ENCODE measurements at places on chromosomes 2 and 18. TPM values are rescaled to one million over a fixed set of nuclear protein-coding genes. Genes with fewer than 3 reads are reported as not detected.

DNA sequence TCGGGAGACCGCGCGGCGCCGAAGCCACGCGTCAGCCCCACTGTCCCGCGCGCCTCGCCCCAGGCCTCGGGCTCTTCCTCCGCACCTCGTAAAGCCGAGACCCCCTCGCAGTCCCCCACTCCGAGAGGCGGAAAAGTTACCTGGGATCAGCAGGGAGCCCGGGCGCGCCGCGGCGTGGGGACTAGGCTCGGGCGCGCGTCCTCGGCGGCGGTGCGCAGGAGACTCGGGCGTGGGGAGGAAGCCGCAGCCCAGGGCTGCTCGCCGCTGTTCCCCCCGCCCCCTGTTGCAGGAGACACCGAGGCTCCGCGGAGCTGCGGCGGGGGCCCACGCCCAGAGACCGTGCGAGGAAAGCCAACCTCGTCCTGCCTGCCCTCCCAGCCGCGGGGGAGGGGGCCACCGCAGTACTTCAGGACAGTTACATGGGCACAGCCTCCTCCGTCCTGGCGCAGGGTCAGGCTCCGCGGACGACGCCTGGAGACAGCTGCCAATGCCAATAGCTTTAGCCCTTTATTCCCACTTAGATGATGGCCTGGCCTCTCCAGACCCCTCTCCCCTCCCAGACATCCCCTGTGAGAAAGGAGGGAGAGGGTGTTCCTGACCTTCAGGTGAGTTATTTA, at the start of gene EPB41L3:
TSS of gene EPB41L3 (minus strand) at position 225 of the 617 bp plus-strand sequence. CDS start 54,814 bp downstream, outside the sequence.
- peak; percentile 84 for ATAC-seq

- no peak for ATAC-seq
Observed at GRCh38 chr2:6372317-6372901, 493.3 kb downstream of the CMPK2 start.

- ATAC-seq, result no peak
Observed at GRCh38 chr18:76544511-76545345, 49.7 kb upstream of the ZNF516 start.

DNA sequence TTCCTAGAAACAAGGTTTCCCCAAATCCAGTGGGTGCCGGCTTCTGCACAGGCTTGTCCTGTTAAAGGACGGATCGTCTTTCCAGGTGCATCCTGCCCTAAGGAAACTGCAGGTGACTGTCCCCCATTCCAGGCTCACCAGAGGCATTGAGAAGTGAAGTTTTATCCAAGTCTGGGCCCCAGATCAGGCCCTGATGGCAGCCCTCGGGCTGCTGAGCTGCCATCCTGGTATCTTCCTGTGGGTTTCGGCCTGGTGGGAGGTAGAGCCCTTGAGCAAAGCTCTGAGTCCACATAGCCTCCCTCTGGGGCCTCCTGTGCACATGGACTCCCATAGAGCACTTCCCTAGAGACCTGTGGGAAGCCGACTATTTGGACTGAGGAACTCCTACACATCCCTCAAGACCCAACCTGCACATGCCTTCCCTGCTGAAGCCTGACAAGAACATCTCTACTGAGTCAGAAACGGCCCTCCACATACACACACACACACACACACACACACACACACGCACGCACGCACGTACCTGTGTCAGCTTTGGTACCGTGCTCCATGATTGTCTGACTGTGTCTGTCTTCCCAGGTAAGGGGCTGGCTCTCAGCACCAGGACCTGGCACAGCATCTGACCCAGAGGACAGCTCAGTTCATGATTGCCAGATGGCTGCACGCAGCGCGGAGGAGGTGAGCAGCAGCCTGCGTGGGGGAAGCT, 16.4 kb downstream of the TNS1 start:
- no peak for ATAC-seq

GRCh38 chr2:231820786-231821303, 34.6 kb downstream of the COPS7B start:
- no peak for ATAC-seq

GRCh38 chr2:8002765-8003393, 679.0 kb upstream of the ID2 start:
- no peak for ATAC-seq

DNA sequence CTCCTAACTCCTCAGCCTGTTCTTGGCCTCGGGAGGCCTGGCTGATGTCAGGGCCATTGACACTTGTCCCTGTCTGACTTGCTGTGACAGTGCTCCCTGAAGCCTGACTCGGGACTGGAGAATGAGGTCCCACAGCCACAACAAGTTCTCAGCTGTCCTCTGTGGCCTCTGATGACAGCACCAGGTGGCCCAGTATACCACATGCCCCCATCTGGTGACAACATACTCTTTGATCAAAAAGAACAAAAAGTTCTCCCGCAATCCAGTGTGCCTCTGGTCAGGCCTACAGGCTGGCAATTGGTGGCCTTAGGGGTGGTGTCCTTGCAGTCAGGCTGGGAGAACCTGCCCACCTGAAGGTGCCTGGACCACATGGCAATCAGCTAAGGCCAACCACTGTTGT, 102.6 kb downstream of the SEPTIN10 start:
- ATAC-seq, result no peak

GRCh38 chr2:49490710-49491109, 336.4 kb upstream of the FSHR start:
- no peak for ATAC-seq

DNA sequence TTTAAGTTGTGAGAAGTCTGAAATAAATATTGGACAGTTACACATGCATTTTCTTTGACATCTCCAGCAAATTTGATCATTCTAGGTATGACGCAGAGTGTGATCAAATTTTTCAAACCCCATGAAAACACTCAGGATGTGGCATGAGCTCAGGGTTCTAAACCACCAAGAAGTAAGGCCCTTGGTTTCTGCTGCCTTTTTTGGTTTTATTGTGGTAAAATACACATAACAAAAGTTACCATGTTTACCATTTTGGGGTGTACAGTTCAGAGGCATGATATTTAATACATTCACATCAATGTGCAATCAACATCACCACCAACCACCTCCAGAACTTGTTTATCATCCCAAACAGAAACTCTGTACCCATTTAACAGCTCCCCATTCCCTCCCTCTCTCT, 64.3 kb upstream of the TTN start:
- ATAC-seq, result no peak

DNA sequence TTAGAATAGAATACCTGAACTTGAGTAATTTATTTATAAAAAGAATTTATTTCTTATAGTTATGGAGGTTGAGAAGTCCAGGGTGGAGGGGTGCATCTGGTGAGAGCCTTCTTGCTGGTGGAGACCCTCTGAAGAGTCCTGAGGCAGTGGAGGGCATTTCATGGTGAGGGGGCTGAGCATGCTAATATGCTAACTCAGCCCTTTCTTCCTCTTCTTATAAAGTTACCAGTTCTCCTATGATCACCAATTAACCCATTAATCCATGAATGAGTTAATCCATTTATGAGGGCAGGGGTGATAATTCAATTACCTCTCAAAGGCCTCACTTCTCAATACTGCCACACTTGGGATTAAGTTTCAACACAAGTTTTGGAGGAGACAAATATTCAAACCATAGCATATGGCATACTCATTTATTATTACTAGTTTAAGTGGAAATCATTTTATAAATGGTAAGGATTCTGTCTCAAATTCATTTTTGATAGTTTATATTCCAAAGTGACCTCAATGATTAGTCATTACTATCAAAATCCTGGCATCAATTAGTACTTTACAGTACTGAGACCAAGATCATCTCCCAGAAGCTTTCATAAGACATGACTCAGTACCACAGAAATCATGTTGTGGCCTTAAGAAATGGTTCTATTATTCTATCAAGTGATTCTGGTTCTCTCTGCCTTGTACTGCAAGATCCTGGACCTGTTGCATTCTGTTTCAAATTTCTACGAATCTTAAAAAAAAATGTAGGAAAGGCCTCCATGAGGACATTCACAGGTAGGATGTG, 5.5 kb downstream of the ZNF396 start:
- ATAC-seq, result no peak

DNA sequence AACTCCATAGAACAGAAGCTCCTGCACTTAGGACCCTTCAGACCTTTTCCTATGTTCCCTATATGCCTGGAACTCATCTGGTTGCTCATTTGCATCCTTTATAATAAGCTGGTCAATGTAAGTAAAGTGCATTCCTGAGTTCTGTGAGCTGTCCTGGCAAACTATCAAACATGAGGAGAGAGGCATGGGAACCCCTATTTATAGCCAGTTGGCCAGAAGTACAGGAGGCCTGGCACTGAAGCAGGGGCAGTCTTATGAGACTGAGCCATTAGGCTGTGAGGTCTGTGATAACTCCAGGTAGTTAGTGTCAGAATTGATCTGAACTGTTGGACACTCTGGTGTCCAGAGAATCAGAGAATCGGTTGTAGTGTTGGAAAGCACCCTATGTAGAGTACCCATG, 88.4 kb downstream of the EHD3 start:
- no peak for ATAC-seq

GRCh38 chr2:137321566-137321965, 556.2 kb downstream of the THSD7B start:
- no peak for ATAC-seq

GRCh38 chr18:58603375-58604067, 25.4 kb downstream of the ALPK2 start:
- no peak for ATAC-seq

DNA sequence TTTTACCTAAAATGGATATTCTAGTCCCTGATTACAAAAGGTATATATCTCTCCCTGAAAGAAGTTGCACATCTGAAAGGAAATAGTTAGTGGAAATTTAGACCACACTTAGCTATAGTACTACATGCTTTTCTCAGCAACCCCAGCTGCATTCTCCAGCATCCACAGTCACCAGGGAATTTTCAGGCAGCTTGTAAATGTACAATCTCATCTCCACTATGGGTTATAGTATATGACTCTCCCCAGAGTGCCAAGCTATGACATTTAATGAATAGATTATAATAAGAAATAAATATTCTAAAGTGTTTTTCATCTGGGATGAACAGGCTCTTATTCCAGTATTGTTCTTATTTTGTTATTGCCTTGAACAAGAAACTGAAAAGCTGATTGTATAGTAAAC, 197.6 kb upstream of the HNRNPA3 start:
- no peak for ATAC-seq

- no peak for ATAC-seq
Observed at GRCh38 chr2:206204710-206205109, 45.0 kb downstream of the EEF1B2 start.

GRCh38 chr2:120720231-120720630, 15.4 kb upstream of the GLI2 start:
- no peak for ATAC-seq

- peak; percentile 39 for ATAC-seq
Observed at GRCh38 chr2:202064171-202064880, 8.7 kb upstream of the KIAA2012 start.

DNA sequence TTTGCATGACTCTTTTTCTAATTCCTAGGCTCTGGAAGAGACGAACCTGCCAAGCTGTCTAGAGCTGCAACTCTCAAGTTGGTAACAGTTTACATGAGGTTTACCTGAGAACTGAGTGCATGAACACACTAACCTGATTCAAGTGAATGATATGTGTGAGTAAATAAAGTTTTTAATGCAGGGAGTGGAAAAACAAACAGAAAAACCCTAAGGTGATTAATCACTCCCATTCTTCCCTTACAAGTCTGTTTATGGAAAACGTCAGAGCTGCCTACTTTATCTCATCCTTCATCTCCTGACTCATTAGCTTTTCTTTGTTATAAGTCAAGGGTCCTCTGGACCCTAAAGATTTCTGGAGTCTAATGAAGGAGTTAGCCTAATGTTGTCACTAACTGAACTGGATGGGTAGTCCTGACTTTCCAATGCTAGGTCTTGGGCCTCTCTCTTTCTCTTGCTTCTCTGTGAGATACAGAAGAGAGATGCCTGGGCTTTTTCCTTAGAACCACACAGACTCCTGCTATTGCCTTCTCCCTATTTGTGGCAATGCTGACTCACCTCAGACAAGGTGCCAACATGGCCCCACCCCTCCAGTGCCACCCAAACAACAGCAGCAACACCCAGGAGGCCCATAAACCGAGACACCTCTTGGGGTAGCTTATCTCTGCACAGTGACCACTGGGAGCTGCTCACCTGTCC, 952.4 kb downstream of the EPHA4 start:
- no peak for ATAC-seq

DNA sequence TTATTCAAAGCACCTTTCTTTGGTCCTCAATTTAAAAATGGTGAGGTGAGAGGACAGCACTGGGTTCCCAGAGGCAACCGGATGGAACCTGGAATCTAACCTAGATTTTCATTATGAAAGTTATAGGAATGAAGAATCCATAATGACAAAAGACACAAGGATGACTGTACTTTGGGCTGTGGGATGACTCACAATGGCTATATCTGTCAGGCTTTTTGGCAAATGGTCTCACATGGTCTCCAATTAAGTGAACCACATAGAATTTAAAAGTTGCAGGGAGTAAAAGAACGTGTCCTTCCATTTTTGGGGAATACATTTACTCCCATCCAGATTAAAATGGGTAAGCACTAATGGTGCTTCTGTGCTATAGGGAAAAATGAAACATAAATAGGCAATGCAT, 31.8 kb upstream of the LYPD1 start:
- ATAC-seq, result no peak

DNA sequence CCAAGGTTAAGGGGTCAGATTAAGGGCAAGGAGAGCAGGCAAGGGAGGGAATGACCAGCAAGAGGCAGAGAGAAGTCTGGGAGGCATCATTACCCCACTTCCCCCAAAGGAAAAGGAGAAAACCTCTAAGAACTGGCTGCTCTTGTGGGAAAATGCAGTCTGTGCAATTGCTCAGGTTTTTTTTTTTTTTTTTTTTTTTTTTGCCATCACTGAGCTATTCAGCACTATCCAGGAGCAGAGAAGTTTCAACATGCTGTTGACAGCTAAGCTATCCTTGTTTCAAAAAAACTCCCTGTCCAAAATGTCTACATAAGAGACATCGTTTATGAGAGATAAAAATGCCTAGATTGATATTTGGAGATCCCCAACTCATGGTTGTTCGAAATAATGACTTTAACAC, 345.4 kb downstream of the TDRD15 start:
- no peak for ATAC-seq

- ATAC-seq, result peak; percentile 48
Observed at GRCh38 chr2:12177455-12178288, 431.2 kb downstream of the LPIN1 start.

DNA sequence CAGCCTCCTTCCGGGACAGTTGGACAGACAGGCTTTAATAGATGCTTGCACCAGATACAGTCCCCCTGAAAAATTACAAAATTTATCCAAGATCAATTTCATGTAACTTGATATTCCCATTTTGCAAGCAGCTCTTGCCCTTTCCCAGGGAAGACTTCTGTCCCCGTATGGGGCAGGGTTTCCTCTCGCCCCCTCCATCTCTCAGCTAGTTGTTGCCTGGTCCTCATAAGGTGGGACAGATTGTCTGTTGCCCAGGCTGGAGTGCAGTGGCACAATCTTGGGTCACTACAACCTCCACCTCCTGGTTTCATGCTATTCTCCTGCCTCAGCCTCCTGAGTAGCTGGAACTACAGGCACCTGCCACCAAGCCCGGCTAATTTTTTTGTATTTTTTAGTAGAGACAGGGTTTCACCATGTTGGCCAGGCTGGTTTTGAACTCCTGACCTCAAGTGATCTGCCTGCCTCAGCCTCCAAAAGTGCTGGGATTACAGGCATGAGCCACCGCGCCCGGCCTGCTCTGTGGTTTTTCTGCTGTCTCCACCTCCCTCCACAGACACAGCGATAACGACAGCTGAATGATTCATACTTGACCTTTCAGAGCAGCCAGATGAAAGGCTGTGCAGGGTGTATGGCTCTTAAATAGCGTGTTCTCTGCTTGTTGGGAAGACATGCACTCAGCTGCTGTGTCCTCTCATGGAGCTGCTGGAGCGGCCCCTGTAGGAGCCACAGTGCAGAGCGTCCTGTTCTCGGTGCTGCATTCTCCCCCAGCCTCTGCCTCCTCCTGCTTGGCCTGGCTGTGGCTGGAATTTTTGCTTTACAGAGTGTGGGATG, 61.4 kb downstream of the TTC39C start:
- peak; percentile 97 for ATAC-seq

Gene MOGAT1
- total RNA-seq, result not detected

Gene NUP35
- total RNA-seq, result 17.1 TPM

Gene SEH1L
- total RNA-seq, result 28.0 TPM

Gene POTEF
- total RNA-seq, result not detected

Gene LOXHD1
- not detected for total RNA-seq
